Colonic mucosa (tissue), 4 donors: ENCODE measurements at places on chromosomes 13 and 19. TPM values are rescaled to one million over a fixed set of nuclear protein-coding genes. Genes with fewer than 3 reads are reported as not detected.
A peak's percentile ranks its signal among the peaks of the same experiment; 100 is the strongest.

DNA sequence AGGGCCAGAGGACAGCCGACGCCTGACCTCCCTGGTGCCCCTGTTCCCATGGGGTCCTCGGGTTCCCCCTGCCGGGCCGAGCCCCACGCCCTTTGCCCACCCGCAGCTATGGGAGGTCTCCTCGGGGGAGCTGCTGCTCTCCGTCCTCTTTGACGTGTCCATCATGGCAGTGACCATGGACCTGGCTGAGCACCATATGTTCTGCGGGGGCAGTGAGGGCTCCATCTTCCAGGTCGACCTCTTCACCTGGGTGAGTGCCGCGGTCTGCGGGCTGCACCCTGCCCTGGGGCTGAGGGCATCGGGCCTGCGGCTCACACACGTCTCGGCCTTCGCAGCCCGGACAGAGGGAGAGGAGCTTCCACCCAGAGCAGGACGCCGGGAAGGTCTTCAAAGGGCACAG lies 6.6 kb downstream of the WDR18 start:
- DNase-seq = no peak

GRCh38 chr19:51439021-51439465 lies 19.2 kb downstream of the SIGLEC8 start:
- DNase-seq = no peak

Gene TPTE2
- not detected for total RNA-seq

DNA sequence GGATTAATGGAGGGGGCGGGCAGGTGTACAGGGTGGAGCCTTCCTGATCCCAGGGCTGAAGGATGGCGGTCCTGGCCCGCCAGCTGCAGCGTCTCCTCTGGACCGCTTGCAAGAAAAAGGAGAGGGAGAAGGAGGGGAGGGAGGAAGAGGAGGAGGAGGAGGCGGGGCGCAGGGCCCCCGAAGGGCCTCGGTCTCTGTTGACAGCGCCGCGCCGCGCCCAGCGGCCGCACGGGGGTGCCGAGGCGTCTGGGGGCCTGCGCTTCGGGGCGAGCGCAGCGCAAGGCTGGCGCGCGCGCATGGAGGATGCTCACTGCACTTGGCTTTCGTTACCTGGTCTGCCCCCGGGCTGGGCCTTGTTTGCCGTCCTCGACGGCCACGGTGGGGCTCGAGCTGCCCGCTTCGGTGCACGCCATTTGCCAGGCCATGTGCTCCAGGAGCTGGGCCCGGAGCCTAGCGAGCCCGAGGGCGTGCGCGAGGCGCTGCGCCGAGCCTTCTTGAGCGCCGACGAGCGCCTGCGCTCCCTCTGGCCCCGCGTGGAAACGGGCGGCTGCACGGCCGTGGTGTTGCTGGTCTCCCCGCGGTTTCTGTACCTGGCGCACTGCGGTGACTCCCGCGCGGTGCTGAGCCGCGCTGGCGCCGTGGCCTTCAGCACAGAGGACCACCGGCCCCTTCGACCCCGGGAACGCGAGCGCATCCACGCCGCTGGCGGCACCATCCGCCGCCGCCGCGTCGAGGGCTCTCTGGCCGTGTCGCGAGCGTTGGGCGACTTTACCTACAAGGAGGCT lies at the start of gene PPM1N:
Gene PPM1N (plus strand): TSS at position 33 of the 785 bp plus-strand sequence. CDS start 30 bp downstream, at position 63.
- peak; percentile 47 for DNase-seq

DNA sequence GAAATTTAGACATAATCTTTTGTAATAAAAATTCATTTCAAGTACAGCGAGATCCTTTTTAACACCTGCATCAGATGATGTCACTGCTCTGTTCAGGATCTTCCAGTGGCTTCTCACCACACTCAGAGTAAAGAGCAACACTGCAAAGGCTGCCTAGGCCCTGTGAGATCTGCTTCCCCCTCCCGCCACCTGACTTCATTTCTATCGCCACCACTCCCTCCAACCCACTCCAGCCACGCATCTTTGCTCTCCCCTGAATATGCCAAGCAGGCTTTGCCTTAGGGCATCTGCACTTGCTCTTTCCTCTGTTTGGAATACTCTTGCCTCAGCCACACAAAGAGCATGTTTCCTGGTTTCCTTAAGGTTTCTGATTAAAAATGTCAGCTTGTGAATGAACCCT lies 58.3 kb downstream of the MBNL2 start:
- DNase-seq = no peak

- DNase-seq = no peak
These were observed 461 bp upstream of the WASF3 start for GRCh38 chr13:26557051-26557392.

Gene EHD2
- 10.9 TPM for total RNA-seq

- peak; percentile 66 for DNase-seq
These were observed 967 bp upstream of the TPT1 start for GRCh38 chr13:45341799-45342500.

Gene F10
- 1.5 TPM for total RNA-seq

GRCh38 chr19:12482509-12482886 lies 2.1 kb downstream of the ZNF709 start:
- DNase-seq = no peak

GRCh38 chr19:11041966-11042627 lies 47.2 kb upstream of the LDLR start:
- no peak for DNase-seq
